Articular chondrocyte of knee joint (primary cell): ENCODE measurements at places on chromosomes 2 and 18. TPM values are rescaled to one million over a fixed set of nuclear protein-coding genes. Genes with fewer than 3 reads are reported as not detected.

CD302 gene
- total RNA-seq, result 24.0 and 28.5 TPM in 2 replicates

LYPD6B gene
- total RNA-seq, result 0.52 and 2.4 TPM in 2 replicates

CNDP1 gene
- 0.11 and 0.26 TPM in 2 replicates for total RNA-seq

XDH gene
- total RNA-seq, result under 0.01 and 0.43 TPM in 2 replicates

PRSS56 gene
- not detected in 2 replicates for total RNA-seq

ALK gene
- total RNA-seq, result not detected in 2 replicates
